ENCODE measurements at places on chromosomes 5 and 9. TPM values are rescaled to one million over a fixed set of nuclear protein-coding genes. Genes with fewer than 3 reads are reported as not detected.
A peak's percentile ranks its signal among the peaks of the same experiment; 100 is the strongest.

Gene FST
- total RNA-seq, result 3.4 TPM

Gene AGTPBP1
- 29.8 TPM for total RNA-seq

Gene TICAM2
- total RNA-seq, result 0.59 TPM

Gene BAG1
- 161 TPM for total RNA-seq

Gene PLCXD3
- total RNA-seq, result 0.75 TPM

Gene PLAA
- 79.6 TPM for total RNA-seq

- no peak for DNase-seq
Measured at GRCh38 chr9:124477211-124477647, 27.0 kb downstream of the ADGRD2 start.

GRCh38 chr5:143646961-143647360 lies 165.0 kb upstream of the HMHB1 start:
- no peak for DNase-seq

DNA sequence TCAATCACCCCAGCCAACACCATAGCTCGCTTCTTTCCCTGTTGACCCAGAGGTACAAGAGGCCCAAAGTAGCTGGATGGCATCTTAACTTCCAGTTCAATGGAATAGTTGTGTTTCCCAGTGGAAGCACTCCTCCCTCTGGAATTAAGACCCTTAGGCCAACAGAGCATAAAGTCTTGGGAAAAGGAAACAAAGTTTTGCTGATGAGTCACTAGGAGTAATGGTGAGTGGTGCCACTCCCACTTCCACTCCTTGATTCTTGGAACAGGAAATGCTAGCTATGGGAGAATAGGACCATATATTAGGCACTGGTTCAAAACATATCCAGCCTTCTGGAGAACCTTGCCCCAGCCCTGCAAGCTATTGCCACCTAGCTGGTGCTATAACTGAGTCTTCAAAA lies 44.7 kb upstream of the LMX1B start:
- no peak for DNase-seq

GRCh38 chr9:113594484-113595299 lies 131.2 kb downstream of the RGS3 start:
- DNase-seq, result no peak

GRCh38 chr5:39057734-39058133 lies 16.5 kb downstream of the RICTOR start:
- no peak for DNase-seq

GRCh38 chr5:149162401-149163084 lies 21.2 kb downstream of the ABLIM3 start:
- DNase-seq, result no peak

GRCh38 chr9:113776194-113776593 lies 99.9 kb upstream of the ZNF618 start:
- no peak for DNase-seq

- no peak for DNase-seq
Measured at GRCh38 chr5:148939676-148940075, 113.3 kb downstream of the ADRB2 start.

- no peak for DNase-seq
Measured at GRCh38 chr9:135061441-135061840, 26.0 kb upstream of the OLFM1 start.

DNA sequence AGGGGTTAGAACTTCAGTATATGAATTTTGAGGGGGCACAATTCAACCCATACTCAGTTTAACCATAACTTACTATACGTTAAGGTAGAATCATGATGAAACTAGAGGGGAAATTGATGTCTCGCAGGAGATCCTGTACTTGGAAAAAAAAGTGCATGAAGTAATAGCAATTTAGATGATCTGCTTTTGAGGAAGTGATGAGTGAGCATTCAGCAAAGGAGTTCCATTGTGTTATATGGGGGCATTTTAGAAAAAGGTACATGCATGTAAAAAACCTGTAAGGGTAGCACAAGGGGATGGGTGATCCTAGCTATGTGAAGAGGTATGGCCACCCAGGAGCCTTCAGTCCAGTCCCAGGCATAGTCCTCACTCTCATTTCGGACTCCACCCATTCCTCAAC lies 14.8 kb upstream of the TMC1 start:
- DNase-seq, result no peak

DNA sequence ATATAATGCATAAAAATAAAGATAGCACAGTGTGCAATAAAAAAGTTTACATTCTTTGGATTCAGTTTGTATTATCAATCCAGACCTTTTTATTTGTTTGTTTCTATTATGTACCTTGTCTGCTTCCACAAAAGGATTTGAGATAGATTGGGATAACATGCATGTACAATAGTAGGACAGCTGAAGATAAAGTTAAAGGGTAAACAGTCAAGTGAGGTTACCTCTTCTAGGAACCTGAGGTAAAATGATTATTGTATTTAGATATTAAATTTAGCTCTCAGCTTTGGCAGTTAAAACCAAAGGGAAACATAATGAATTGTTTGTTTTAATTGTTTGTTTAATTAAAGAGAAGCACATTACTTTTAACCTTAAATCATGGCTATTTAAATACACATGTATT lies 81.7 kb downstream of the ZCCHC7 start:
- DNase-seq, result no peak

DNA sequence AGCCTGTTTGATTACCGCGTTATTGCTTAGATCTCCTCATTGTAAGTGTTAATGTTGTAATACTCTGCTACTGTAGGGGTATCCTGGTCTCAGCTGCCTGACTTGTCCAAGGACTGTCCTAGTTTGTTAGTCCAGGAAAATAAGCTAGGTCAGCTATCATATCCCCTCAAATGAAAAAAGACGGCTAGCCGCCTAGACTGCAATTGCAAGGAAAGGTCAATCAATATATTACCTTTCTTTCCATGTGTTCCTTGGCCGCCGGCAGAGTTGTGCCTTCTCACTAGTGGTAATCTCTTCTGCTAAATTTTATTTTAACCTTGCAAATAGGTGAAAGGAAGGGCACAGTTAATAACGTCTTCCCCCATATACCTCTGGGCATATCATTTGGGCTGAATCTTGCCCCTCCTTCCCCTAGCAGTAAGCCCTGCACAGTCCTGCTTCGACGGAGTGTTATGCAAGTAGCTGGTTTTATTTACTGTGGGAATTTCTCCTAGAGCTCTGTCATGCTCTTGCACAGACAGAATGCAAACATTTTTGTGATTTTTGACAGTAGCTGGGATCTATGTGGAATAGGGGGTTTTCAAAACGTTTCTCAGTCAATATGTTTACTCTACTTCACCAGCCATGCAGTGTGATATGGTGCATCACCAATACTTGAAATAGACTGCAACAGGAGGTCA lies 288.5 kb downstream of the MAST4 start:
- DNase-seq, result no peak

DNA sequence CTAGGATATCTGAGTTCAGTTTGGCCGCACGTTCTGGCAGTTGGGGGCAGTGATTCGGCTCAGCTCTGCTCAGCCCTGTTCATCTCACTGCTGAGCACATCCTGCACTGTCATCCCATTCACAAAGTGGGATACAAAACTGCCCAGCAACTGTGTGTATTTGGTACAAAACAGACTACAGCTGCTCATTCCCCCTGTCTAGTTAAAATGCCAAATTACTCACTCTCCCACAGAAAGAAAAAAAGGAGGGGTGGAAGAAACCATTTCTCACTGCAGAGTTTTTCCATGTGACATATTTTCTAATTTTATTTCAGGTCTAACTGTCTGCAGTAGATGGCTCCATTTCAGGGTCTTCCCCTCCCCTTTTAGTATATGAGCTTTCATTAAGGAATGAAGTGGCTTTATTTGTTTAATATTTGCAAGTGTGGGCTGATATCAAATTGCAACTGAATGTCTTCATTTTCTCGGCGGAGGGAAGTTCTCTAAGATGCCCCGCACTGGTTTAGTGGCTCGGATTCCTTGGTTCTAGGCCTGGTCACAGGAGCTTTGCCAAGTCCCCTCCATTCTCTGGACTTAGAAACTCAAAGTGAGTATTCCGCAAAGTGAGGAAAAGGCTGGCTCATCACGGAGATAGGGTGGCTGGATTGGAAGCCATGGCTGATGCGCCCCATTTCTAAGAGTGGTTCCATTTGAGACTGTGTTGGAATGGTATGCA lies 14.7 kb downstream of the COL15A1 start:
- no peak for DNase-seq

DNA sequence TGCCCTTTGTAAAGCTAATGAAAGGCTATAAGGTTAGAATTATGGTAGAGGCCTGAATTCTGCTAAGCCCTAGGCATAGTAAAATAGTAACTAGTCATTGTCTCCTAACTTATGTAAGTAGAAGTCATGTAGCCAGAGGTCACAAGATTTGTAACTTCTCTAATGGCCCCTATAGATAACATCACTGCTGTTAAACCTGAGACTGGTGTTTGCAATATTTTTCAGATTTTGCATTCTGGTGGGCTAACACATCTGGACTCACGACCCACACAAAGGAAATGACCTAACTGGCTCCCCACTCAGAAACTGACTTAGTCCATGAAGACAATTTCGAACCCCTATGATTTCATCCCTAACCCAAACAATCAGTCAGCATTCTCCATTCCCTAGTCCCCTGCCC lies 37.2 kb upstream of the TTC39B start:
- DNase-seq, result no peak

DNA sequence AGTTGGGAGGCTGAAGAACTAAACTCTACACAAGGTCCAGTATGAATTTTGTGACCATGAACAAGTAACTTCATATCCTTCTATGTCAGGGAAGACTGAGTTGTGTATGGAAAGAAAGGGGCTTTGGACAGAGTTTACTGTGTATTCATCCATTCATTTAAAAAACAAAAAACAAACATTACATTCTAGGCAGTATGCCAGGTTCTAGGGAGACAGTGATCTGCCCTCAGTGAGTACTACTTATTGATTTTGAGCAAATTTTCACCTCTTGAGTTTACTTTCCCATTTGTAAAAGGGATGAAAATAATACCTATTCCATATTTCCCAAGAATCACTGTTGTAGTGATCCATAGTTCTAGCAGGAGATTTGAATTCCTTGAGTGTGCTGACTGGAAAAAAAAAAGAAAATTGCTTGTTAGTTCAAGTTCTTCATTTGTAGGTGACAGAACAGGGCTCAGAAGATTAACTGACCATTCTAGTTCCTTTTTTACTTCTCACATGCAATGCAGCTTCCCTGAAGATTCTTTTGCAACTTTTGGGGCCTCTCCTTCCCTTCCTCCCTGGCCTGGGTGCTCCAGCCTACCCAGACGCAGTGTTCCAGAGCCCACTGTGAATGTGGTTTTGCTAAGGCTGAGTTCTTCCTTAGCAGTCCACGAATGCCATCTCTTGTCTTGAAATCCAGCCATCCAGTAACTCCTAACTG lies 2.6 kb upstream of the GAPVD1 start:
- DNase-seq, result no peak

- peak; percentile 25 for DNase-seq
Measured at GRCh38 chr5:179300581-179301180, 44.6 kb downstream of the ADAMTS2 start.

- no peak for DNase-seq
Measured at GRCh38 chr5:157624144-157624543, 28.1 kb downstream of the SOX30 start.

GRCh38 chr9:99358668-99359067 lies 136.6 kb downstream of the SEC61B start:
- peak; percentile 82 for DNase-seq

- no peak for DNase-seq
Measured at GRCh38 chr5:930866-931265, 38.2 kb downstream of the TRIP13 start.

DNA sequence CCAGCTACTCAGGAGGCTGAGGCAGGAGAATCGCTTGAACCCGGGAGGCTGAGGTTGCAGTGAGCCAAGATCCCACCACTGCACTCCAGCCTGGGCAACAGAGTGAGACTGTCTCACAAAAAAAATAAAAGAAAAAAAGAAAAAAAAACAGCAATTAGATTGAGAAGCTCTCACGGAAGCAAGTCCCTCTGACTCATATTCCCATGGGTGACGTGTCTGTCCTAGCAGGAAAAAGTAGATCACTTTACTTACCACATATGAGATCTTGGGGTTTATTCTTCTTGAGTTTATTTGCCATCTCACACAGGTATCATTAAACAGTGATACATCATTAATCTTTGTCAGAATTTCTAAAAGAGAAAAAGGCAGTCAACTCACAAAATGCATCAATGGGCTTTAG lies 62.6 kb downstream of the SUSD1 start:
- no peak for DNase-seq

DNA sequence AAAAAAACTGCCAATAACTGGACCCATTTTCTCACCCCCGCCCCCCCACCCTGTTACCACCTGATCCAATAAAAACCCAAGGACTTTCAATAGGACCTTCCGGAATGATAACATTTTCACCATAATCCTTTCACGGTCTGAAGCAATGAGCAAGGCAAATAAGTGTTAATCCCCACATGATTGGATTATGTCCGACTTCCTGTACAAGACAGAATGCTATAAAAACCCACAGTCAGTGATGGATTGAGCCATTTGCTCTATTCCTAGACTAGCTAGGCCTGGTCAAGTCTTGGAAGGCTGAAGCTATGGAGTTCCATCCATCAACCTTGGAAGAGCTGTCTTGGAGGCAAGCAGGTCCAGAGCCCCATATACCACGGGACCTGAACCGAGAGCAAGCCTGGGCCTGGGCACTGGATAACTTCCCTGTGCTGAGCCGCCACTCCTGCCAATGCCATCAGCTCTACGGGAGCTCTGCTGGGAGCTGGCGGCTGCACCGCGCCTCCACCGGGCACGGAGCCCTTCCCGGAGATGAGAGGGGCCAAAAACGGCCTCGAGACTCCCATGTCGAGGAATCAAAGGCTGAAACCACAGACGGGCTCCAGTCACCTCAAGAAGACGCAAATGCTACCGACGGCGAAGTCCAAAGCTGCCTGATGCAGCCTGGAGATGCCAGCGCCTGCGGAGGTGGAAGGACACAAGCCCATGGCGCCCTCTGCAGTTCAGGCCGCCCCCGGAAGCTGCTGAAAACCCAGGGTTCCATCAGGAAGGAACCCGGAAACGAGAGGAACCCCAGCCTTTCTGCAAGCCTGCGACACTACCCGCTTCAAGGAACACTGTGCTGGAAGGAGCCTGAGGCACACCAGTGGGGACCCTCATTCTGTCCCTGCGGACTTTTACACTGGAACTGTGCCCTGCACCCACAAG lies 69.2 kb downstream of the ANXA2R start:
- no peak for DNase-seq

DNA sequence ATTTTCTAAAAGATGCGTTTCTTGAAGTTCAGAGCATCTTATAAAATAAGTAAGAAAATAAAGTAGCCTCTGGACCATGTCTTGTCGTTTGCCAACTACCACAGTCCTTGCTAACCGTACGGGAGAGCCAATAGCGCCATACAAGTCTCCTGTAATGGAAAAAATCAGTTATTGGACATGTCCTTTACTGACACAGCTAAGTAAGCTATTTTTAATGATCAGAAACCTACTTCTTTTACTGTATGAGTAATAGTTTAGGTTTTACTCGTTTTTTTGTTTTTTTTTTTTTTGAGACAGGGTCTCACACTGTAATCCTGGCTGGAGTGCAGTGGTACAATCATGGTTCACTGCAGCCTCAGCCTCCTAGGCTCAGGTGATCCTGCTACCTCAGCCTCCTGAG lies 37.7 kb upstream of the RAPGEF6 start:
- DNase-seq, result no peak

GRCh38 chr9:106878934-106879333 lies 16.0 kb downstream of the ZNF462 start:
- DNase-seq, result peak; percentile 25

DNA sequence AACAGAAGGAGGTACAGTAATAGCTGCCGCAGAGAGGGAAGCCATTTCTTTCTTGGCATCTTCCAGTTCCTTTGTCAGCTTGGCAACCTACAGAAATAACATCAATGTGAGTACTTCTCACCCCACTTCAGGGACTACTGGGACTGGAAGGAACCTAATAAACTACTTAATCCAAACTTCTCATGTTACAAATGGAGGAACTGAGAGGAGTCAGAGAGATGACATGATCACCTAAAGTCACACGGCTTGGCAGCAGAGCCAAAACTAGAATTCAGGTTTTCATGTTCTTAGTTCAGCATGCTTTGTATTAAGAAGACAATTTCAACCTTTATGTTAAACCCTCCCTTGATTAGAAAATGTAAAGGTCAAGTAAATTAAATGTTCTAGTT lies 44.7 kb downstream of the DIAPH1 start:
- DNase-seq, result no peak
